Left kidney (tissue), 8 donors: ENCODE measurements at places on chromosomes 6 and 20. TPM values are rescaled to one million over a fixed set of nuclear protein-coding genes. Genes with fewer than 3 reads are reported as not detected.

GRCh38 chr6:48922837-48923236, 540.2 kb downstream of the MMUT start:
- DNase-seq: no peak

The TGM3 gene
- polyA plus RNA-seq: 0.43 TPM

DNA sequence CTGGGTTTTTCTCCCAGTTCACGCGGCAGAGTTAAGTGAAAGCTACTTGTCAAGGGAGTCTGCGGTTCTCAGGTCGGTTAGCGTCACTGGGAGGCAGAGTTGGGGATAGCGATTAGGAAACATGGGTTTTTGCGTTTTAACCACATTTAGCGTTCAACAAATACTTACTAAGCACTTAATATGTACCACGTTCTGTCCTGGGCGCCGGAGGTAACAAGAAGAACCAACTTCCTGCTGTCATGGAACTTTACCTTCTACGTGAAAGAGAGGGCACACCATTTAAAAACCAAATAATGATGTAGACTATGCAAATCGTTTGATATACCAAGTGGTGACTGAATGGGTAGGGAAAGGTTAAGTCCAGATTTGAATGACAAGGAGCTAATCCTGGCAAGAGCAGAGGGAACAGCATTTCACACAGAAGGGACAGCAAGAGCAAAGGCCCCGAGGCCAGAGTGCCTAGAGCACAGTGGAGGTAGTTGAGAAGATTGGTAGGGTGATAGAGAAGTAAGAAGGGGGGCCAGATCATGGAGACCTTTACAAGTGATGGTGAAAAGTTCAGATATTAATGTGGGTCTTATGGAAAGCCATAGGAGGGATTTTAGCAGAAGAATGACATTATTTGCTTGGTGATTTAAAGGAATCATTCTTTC, 744 bp downstream of the RIOK1 start:
- no peak for DNase-seq

GRCh38 chr20:61454053-61454452, 202.0 kb downstream of the CDH4 start:
- no peak for DNase-seq
